Colonic mucosa (tissue), 4 donors: ENCODE measurements at places on chromosomes 12 and 14.
A peak's percentile ranks its signal among the peaks of the same experiment; 100 is the strongest.

- DNase-seq = no peak
Observed at GRCh38 chr12:16282978-16283377, 5.5 kb upstream of the SLC15A5 start.

DNA sequence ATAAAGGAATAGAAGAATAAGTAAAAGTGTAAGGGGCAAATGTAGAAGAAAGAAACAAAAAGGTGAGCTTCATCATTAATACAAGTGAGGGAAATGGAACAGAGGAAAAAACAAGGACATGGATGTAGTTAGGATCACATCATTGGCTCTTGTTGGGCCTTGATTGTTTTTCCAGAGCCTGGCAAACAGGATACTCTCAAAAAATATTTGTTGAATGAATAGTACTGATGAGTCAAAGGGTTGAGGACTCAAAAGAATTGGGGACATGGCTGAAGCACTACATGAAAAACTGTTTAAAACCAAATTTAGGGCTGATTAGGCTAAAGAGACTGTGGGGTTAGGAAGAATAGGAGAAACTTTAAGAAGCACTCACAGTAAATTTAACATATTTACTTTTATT is 11.4 kb upstream of the SRP54 start:
- DNase-seq = no peak

GRCh38 chr12:94207467-94207848 is 59.1 kb downstream of the PLXNC1 start:
- DNase-seq = no peak

DNA sequence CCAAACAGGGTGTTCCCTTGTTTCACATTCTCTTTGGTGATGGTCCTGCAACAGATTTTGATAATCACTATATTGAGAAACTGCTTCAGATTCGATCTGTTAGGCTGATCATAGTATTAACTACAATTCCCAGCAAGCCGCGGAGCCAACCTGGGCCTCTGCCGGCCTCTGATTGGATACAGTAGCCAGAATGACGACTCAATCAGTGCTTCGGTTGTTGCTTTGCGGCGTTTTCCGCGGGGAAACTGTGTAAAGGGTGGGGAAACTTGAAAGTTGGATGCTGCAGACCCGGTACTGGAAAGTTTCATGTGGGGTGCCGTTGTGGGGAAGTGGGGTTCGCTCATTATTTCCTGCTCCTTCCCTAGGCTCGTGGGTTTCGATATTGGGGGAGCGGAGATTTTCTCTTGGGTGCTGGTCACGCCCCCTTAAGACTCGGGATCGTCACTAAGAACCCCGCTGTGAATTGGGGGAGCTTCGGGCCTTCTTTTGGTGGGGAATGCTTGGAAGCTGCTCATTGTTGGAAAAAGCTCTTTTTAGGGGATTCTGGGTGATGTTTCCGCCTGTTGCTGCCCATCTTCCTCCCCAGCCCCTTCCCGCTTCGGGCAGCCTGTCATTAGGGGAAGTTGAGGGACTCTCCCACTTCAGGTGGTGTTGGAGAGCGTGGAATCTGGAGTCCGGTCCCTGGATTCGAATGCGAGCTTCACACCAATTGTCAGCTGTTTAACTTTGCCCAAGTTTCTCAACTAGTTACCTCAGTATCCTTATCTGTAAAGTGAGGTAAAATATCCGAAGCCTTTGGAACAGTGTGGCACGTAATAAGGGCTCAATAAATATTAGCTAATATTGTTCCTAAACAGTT is at the start of gene RAD51B:
Gene RAD51B (plus strand): TSS at position 217 of the 859 bp plus-strand sequence.
- DNase-seq = peak; percentile 93

- peak; percentile 93 for DNase-seq
Observed at GRCh38 chr12:98418357-98419075, 96.9 kb upstream of the TMPO start.
